ENCODE measurements at places on chromosomes 6 and 20.

DNA sequence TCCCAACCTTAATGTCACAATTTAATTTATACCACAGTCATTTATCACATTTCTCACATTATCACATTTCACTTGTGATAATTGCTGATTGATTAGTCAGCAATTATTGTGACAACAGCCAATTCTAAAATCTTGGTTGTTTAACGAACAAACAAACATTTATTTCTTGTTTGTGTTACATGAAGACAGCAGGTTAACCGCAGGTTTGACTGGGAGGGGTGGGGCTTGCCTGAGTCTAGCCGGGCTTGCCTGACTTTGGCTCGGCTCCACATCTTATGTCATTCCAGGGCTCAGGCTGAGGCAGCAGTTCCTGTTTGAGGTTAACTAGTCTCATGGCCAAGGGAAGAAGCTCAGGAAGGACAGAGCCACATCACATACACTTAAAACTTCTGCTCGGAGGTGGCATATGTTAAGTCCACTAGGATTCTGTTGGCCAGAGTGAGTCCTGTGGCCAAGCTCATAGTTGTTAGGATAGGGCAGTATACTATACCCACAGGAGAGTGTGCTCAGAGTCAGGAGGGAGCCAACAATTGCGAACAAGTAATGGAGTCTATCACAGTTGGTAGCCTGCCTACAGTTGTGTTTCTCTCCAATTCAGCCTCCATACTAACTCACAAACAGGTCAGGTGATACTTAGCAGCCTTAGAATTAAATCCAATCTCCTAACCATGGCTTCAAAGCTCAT is 90.0 kb upstream of the IFNGR1 start:
- DNase-seq: no peak

DNA sequence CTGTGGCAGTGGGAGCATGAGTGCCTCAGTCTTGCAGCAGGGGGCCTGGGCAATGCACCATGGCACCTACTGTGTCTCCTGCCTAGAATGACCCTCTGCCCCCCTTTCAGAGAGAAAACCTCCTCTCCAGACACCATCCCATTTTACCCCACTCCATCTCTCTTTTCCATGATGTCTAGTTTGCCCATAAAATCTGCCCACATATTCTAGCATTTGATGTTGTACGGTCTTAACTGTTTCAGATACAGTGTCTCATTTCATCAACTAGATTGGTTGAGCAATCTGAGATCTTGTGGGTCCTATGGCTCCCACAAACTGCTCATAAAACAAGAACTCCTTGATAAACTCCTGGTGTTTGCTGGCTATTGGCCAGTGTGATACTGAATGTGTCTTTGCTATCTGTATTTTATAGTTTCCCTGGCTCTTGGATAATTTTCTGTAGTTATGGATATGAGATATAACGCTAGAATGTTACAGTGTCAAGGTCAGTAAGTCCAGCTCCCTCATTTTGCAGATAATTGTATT is 8.1 kb downstream of the PNPLA1 start:
- no peak for DNase-seq

GRCh38 chr6:40885139-40885774 is 153.8 kb downstream of the UNC5CL start:
- DNase-seq: no peak

- DNase-seq: no peak
These were observed 111.6 kb upstream of the RREB1 start for GRCh38 chr6:6996124-6996523.

- DNase-seq: no peak
These were observed 78.3 kb upstream of the CHD6 start for GRCh38 chr20:41696428-41696827.

DNA sequence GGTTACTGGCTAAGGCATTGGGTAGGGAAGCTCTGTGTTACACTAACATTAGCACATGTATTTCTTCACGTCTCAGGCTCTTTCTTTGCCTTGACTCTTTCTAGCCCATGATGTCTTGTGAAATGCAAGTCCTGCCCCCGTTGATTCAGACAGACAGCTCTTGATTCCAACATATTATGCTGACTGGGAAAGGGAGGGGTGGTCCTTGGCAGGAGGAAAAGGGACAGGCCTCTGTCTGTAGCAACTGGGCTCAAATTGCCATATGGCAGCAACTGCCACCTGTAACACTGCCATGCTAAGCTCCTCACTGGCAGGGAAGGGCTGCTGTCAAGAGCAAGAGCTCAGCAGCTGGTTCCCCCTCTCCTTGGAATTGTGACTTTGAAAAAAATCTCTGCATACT is 5.7 kb upstream of the KCNK15 start:
- DNase-seq: no peak

- no peak for DNase-seq
These were observed 837.6 kb downstream of the TBC1D32 start for GRCh38 chr6:120496661-120497060.

DNA sequence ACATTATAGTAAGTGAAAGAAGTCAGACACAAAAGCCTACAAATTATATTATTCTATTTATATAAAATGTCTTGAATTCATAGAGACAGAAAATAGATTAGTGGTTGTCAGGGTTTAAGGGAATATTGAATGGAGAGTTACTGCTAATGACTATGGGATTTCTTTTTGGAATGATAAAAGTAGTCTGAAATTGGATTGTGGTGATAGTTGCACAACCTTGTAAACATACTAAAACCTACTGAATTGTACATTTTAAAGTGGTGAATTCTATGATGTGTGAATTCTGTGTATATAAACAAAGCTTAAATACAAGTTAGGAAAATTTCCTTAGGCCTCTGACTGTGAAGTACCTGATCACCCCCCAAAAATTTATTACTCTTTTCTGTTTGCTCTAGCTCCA is 343.1 kb downstream of the TFAP2B start:
- no peak for DNase-seq

DNA sequence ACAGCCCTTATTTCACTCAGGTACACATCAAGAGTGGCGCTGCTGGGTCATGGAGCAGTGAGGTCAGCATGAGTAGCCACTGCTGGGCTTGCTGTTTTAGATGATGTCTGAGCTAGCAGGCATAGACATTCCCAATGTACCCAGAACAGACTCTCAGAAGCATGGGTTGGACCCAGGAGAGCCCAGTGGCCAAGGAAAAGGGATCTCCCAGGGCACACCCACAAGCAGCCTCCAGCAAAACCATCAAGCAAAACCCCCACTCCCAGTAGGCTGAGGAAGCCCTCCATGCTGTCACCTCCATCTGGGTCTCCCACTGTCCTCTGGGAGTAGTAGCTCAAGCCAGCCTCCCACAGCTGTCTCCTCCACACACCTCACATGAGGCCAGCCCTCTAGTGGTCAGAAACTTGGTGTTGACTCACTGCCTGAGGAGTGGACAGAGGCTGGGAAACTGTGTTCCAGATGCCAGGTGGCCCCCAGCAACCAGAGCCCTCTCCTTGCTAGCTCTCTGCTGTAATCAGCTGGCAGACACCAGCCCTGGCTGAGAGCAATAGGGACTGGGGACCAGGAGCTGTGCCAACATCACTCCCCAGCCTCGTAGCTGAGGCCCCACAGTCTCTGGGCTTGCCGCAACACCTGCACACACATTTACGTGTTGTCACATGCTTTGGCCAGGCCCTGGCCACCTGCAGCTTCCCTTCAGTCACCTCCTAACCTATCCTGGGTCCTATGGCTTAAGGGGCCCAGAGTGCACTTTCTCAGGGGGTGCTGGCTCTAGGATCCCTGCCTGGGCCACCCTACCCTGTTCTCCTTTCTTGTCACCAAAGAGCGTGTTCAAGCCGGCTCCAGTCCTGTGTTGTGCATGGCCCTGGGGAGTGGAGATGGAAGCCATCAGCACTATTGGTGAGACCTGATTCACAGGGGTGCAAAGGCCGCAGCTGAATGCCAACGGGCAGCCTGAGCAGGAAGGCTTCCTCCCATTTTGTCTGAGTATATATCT is 1.9 kb upstream of the AP5S1 start:
- DNase-seq: no peak

DNA sequence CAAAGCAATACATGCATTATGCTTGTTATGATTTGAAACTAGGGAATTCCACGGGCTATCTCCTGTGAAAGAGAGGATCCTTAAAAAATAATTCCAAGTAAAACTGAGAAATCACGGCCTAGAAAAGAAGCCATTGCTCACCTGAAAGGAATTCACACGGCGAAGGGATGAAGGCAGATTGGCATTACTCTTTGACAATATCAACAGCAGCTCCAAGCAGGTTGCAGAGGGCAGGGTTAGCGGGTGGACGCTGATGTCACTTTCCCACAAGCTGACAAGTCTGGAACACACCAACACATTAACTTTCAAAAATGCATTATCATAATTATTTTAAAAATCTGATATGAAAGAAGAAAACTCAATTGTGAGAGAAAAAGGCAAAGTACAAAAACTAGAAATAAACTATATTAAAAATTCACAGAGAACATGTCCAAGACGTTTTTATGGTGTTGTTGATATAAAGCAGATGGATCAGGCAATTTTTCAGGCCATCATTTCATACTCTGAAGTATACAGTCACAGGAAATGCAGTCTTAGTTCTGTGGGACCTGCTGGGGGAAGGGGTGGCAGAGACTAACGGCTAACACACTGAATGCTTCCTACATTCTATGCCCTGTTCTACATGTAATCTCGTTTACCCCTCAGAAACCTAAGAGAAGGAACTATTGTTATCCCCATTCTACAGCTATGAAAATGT is 108.3 kb downstream of the UBE3D start:
- DNase-seq: no peak

GRCh38 chr6:49457771-49458170 is 5.3 kb downstream of the MMUT start:
- no peak for DNase-seq

DNA sequence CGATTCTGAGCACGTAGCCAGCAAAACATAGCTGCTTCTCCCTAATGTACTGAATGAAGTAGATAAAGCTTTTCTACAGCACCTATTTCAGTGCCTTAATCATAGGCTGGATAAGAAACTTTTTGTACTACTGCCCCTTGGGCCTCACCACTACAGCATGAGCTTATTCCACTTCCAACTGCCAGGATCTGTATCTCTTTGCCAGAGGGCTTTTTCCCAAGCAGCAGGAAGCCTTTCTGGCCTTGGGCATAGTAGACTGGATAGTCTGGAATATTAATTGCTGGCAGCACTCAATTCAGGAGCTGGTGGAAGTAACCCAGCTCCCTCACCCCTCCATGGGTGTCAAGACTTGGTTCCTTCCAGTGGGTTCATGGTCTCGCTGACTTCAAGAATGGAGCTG is 43.6 kb downstream of the ANKEF1 start:
- no peak for DNase-seq

DNA sequence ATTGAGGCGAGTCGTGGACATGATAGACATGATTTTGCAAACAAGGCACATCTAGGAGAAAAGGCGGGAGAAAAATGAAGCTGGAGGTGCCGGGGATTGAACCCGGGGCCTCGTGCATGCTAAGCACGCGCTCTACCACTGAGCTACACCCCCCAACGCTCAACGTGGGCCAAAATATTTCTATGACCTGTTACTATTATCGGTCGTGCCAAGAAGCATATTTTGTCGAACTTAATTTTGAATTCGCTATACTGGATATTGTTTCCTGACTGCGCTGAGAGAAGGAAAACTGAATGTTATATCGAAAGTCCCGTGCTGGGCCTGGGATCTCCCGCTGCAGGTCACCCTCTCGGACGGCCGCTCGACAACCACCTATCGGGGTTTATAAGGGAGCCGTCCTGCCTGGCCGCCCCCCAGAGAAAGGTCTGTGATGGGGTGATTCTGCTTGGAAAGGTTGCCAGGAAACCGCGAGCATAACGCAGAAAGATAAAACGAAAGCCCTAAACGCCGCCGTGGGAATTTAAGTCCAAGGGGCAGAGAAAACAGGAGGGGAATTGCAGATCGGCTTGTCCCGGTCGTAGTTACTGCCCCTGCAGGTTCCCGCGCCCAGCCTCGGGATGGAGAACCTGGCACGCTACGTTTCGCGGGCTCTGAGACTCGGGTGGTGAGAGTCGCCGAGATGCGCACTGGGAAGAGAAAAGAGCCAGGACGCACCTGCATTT is 60.0 kb downstream of the TRIM27 start:
- DNase-seq: no peak

DNA sequence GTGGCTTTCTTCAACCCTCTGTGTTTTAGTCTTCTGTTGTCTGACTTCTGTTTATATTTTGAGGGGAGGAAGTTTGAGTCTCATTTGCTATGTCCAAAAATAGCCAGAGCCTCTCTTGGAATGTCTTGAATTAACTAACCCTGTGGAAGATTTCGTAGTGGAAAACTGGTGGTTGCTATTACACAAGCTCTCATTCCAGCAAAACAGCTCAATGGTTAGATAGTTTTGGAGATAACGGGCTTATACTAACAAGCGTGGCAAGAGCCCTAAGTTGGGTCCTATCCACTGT is 1.6 kb downstream of the CCN2 start:
- no peak for DNase-seq

DNA sequence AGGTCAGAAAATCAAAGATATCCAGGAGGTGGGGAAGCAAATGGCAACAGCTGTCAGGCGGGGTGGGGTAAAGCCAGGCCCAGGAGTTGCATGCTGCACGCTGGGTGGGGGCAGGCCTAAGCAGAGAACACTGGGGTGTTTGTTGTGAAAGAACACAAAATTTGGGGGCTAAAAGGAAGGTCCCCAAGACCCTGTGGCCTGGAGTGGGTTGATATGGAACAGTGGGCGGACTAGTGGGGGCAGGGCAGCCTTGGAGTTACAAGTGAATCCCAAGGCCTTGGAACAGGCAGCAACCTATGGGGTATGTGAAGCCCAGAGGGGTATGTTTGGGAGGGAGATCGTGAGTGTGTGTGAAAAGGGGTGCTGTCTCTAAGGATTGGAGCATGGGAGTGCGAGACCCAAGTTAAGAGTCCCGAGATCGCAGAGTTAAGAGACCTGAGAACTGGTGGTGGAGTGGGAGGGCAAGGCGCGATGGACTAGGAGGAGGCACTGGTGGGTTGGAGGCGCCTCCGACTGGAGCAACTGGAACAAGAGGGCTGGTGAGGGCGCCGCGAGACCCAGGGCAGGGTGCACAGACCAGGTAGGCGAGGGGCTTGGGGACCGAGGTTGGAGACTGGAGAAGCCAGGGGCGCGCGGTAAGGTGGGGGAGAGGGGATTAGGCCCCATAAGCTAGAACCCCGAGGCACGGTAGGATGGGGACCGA is 658 bp downstream of the CUL7 start:
- DNase-seq: no peak

GRCh38 chr6:40807484-40807883 is 220.3 kb upstream of the LRFN2 start:
- no peak for DNase-seq

DNA sequence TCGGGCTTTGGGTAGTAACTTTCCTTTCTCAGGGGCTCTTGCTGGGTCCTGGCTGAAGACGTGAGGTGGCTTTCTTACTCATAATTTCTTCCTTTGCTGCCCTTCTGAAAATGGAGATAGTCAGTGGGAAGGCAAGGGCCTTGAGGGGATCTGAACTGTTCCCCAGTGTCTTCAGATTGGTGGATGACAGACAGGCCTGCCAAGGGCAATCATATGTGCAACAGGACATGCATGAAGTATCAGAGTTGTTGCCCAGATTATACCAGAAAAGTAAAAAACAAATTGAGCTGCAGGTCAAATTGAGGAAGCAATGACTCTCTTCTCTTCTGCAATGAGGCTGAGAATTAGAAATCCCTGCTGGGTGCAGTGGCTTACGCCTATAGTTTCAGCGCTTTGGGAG is 71.6 kb upstream of the PAX1 start:
- no peak for DNase-seq
